Effector memory CD8-positive, alpha-beta T cell (primary cell): ENCODE measurements at places on chromosomes 3 and 15.

- no peak for DNase-seq
Observed at GRCh38 chr3:32200490-32200889, 38.0 kb upstream of the CMTM8 start.

DNA sequence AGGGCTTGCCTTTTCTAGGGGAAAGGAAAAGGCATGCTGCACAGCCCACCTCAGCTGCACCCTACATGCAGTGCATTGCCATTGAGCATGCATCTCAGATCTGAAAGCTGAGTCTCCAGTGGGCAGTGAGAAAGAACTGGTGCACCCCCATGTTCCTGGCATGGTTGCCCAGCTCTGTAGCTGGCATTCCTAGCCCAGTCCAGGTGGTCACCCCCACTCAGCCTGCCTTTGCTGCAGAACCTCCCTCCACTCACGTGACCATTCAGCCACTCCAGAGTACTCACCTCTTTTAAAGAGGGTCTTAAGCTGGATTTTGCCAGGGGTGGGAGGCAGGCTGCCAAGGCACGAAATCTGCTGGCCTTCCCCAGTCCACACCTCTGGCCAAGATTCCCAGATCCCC is 208.6 kb upstream of the TOPAZ1 start:
- no peak for DNase-seq

- DNase-seq = no peak
Observed at GRCh38 chr3:52380023-52380422, 63.9 kb downstream of the DNAH1 start.

- no peak for DNase-seq
Observed at GRCh38 chr15:56471440-56472069, 6.6 kb upstream of the MNS1 start.

DNA sequence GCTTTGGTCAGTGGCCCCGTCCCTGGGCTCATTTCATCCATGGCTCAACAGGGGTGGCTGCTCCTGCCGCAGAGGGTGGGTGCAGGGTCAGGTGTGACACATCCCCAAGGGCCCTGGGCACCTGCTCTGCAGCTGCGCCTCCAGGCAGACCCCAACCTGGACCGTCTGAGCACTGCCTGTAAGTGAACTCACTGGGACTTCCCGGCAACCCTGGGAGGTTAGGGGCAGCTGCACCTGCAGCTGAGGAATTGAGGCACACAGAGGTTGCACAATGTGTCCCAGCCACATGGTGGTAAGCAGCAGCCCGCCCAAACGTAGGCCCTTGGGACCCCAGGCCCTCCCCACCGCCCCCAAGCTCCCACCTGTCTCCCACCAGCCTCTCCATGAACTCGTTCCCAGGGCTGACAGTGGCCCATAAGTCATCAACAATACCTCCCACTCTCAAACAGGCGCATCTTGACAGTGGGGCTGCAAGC is 55.1 kb downstream of the PLXNA1 start:
- no peak for DNase-seq

GRCh38 chr15:101024073-101024695 is 105.0 kb downstream of the LRRK1 start:
- no peak for DNase-seq

DNA sequence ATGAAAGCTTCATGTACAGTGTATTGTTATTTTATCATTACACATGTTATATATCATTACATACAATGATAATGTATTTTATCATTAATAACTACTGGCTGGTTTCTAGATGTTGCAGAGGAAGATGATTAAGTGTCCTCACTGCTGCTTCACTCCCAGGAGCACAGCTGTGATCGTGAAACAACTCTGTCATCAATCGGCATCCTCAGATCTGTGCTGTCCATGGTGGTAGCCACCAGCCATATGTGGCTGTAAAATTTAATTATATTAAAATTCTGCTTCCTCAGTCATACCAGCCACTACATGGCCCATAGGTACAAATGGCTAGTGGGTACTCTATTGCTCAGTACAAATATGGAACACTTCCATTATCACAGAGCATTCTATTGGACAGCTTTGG is 379.4 kb upstream of the CFAP20DC start:
- DNase-seq = no peak
